Activated CD4-positive, alpha-beta T cell treated with anti-CD3 and anti-CD28 coated beads, Interleukin-2, amount 50 U/mL, for 4 hours (primary cell): ENCODE measurements at places on chromosomes 11 and 22.

GRCh38 chr11:14022251-14022650 is 59.7 kb downstream of the SPON1 start:
- no peak for DNase-seq

GRCh38 chr11:75161506-75162095 is 10.7 kb downstream of the SLCO2B1 start:
- no peak for DNase-seq

- DNase-seq: peak; percentile 58
Measured at GRCh38 chr22:31082606-31083376, 1.7 kb downstream of the SMTN start.

DNA sequence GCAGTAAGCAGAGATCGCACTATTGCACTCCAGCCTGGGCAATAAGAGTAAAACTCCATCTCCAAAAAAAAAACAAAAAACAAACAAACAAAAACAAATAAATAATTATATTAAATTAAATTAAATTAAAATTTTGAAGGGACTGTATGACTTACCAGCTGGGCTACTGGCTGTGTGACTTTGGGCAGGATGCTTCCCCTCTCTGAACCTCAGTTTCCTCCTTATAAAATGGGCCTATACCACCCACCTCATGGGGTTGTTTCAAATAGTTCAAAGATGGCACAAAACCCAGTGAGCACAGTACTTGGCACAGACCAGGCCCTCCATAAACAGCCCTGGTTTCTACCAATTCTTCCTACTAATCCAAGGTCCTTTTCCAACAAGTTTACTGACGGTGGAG is 34.9 kb downstream of the ASCC2 start:
- no peak for DNase-seq

- DNase-seq: no peak
Measured at GRCh38 chr11:85672105-85672902, 7.4 kb upstream of the CREBZF start.

DNA sequence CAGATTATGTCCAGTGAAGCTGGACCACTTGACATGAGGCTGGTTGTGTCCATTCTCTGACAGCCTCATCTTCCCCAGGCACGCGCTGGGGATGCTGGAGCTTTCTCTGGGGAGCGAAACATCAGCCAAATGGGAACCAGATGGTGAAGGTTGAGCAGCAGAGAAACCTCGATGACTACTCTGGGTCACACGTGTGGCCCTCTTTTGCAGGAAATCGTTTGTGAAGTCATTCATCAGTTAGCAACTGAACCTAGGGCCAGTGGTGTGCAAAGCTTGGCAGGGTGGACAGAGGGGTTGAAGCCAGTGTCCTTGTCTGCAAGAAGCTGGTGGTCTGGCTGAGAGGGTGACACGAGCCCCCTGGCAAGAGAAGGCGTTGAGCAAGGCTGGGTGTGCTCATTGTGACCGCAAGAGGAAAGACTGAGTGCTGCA is 109.8 kb downstream of the ZBTB16 start:
- DNase-seq: no peak

GRCh38 chr22:16829985-16830384 is 4.8 kb upstream of the XKR3 start:
- no peak for DNase-seq

GRCh38 chr22:49480896-49481658 is 346.6 kb downstream of the BRD1 start:
- no peak for DNase-seq

DNA sequence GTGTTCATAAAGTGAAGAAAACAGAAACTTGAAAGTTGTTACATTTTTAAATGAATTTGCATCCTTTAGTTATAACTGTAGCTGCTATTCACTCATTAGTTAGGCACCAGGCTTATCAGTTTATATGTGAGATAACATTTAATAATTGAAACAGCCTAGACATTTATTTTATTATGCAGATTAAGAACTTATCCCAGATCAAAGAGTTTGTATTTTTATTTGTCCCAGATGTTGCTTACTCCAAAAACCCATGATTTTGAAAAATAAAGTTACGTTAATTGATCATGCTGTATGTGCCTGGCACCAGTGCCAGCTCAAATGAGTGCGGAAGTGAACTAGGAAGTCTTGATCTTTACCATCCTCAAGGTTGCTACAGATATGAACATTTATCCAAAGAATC is 172.7 kb upstream of the CARD18 start:
- DNase-seq: no peak

DNA sequence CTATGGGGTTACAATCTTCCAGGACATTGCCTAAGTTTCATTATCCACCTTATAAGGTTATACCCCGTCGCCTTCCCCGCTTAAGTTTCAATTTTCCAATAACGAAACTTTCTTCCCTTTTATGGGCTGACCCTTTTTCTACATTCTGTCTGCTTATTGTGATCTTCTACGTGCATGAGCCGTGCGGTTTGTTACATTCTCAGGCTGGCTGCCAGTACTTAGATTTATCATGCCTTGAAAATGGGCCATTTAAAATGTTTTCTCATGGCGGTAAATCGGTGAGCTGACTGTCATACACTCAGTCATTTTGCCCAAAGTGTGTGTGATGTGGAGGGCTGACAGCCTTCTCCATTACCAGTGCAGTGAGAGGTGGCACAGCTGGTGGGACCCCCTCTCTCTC is 23.3 kb downstream of the DGCR6L start:
- no peak for DNase-seq

DNA sequence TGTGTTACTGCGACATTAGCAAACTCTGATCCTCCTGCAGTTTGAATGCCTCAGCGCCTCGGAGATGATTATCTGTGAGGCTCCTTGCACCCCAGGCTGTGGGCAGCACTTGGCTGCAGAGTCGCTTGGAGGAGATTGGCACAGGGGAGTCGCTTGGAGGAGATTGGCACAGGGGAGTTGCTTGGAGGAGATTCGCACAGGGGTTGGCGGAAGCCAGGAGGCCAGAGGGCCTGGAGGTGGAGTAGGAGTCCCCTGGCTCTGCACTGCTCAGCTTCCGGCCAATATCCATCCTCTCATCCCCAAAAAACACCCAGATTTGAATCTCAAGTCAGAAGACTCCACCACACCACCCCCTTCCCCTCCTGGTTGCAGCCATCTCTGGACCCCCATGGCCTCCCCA is 192.6 kb upstream of the NECTIN1 start:
- DNase-seq: no peak

GRCh38 chr11:27649800-27650199 is 50.5 kb downstream of the BDNF start:
- no peak for DNase-seq

GRCh38 chr11:114135737-114136151 is 76.2 kb downstream of the ZBTB16 start:
- no peak for DNase-seq

DNA sequence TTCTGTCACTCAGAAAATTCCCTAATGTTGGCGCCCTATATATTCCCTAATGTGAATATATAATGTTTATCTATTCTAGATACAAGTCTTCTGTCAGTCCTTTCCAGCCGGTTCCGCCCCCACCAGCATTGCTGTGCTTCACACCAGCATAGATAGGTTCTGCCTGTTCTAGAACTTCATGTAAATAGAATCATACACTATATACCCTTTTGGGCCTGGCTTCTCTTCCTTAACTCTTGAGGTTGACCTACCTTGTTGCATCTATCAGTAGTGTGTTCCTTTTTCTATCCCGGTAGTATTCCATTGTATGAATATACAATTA is 34.6 kb downstream of the OTOG start:
- DNase-seq: no peak

GRCh38 chr11:14975252-14975587 is 3.1 kb upstream of the CALCA start:
- DNase-seq: no peak

GRCh38 chr11:22728600-22729389 is 62.4 kb downstream of the GAS2 start:
- DNase-seq: no peak

- no peak for DNase-seq
Measured at GRCh38 chr11:115544422-115544948, 40.3 kb upstream of the CADM1 start.

GRCh38 chr11:70364745-70365543 is 33.4 kb upstream of the CTTN start:
- DNase-seq: peak; percentile 65

DNA sequence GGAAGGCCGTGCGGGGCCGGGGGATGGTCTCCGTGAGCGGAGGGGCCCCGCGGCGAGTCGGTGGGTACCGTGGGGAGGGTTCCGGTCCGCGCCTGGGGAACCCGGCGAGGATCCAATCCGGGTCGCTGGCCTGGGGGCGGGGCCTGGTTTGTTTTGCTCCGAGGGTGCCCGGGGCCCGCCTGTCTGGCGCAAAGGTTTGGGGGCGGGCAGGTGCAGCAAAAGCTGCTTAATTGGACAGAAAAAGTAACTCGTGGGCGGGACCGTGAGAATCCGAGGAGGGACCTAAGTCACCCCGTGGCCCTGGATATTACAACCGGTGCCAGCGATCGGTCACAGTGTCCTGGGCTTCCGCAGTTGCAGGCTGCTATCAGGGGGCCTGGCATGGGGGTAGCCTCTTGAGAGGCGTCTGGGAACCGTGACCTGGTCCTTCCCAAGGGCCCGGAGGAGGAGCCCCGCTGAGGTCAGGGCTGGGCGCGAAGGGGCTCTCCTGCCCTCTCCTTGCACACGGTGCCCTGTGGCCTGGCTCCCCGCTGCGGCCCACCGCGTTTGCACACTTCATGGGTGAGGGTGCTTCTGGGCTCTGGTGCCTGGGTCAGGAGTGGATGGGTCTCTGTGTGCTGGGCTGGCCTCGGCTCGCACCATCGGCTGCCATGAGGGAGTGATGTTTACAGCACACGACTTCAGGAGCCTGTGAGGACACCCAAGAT is 1.4 kb downstream of the PNPLA2 start:
- peak; percentile 91 for DNase-seq

- no peak for DNase-seq
Measured at GRCh38 chr22:37094239-37094638, 15.3 kb downstream of the TMPRSS6 start.

DNA sequence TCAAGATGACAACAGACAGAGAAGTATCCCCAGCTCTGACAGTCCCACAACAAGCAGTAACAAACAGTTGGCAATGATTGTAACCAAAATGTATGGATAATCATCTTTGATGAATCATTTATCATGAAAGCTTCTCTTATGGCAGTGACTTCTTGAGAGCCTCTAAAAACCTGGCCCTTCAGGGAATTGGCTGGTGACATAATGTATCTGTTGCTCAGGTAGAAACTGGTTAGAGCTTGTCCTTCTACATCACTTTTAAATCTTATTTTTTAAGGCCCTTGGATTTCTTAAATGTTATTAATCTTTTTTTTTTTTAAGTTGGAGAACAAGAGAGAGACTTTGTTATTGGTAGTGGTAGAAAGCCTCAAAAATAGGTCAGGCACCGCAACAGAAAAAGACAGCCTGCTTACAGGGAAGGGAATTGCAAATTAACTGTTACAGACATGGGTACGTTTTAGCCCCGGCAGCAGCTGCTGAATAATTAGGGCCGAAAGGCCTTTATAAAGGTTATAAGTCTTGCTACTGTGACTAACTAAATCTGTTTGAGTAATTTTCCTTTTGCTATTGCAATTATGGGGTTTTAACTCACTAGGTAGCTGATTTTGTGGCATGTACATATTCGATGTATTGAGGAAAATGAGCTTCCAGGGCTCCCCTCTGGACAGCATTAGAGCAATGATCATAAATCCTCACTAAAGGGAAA is 207.7 kb upstream of the LRRC4C start:
- no peak for DNase-seq

DNA sequence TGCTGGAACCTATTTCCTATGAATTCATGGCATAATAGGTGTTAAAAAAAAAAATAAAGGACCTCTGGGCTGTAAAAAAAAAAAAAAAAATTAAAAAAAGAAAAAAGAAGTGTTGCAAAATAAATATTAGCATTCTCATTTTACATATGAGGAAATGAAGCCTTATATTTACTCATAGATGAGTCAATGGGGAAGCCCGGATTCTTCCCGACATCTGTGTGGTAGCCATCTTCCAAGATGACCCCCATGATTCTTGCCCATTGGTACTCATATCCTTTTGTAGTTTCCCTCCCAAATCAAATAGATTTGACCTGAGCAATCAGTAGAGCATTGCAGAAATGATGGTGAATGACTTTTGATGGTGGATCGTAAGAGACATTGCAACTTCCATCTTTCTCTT is 3.0 kb upstream of the SWAP70 start:
- DNase-seq: no peak

- DNase-seq: no peak
Measured at GRCh38 chr11:115939104-115939730, 435.0 kb upstream of the CADM1 start.

- no peak for DNase-seq
Measured at GRCh38 chr11:16191212-16191867, 165.0 kb downstream of the SOX6 start.

DNA sequence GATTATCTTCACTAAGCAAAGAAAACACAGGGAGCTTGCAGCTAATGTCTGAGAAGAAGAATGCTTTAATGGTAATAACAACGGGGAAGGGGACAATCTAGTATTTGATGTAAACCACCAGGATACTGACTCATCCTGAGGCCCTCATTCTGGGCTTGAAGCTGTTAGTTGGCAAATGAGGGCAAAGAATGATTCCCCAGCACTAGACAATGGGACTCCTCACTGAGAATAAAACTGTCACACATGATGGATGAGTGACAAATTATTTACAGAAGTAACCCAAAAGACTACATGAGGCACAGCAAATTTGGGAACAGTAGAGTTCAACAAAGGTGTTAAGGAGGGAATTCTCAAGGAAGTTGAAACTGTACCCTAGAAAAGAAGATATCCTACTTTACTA is 76.3 kb downstream of the FAM168A start:
- no peak for DNase-seq

DNA sequence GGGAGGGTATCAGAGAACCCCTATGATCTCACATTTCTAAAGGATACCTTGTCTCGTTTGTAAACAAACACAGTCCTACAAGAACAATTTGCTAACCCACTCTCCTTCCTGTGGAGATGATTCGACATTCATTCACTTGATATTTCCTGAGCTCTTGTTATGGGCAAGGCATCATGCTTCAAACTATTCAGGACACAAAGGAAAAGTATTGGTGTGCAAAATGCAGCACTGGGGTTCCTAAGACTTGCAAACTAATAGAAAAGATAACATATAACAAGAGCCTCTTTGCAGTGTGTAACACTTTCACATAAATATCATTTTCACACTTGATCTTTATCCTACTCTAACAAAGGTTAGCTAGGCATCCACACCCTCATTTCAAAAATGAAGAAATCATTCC is 211.5 kb upstream of the BLID start:
- no peak for DNase-seq

GRCh38 chr11:95584180-95584579 is 205.4 kb downstream of the FAM76B start:
- no peak for DNase-seq

DNA sequence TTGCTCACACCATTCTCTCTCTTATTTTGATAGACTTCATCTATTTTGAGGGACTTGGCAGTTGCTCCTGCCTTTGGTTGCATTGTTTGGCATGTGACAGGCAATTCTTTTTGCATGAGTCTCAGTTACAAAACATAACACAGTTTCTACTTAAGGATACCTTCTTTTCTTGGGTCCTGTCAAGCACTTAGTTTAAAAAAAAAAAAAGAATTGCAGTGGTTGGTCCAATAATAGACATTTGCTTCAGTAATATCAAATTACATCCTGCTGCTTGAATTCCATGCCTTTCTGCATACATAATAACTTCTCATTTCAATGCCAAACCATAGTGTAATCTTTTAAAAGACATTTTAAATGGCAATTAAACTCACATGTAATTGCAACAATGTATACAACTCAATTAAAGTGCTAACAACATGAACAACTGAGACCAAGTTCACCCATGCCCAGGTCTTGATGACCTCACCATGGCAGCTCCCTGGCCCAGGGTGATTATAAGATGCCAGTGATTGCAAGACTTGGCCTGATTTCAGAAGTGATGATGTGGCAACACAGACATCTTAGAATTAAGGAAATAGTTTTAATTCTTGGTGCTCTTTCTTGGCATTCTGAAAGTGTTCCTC is 32.2 kb upstream of the PLET1 start:
- no peak for DNase-seq
